ENCODE measurements at places on chromosomes 4 and X. TPM values are rescaled to one million over a fixed set of nuclear protein-coding genes. Genes with fewer than 3 reads are reported as not detected.

- no peak for DNase-seq
These were observed 645 bp upstream of the RAB28 start for GRCh38 chr4:13484749-13485221.

GRCh38 chrX:127888767-127889166 is 163.4 kb downstream of the ACTRT1 start:
- DNase-seq: no peak

- no peak for DNase-seq
These were observed 121.8 kb downstream of the FHIP1A start for GRCh38 chr4:151530783-151531182.

DNA sequence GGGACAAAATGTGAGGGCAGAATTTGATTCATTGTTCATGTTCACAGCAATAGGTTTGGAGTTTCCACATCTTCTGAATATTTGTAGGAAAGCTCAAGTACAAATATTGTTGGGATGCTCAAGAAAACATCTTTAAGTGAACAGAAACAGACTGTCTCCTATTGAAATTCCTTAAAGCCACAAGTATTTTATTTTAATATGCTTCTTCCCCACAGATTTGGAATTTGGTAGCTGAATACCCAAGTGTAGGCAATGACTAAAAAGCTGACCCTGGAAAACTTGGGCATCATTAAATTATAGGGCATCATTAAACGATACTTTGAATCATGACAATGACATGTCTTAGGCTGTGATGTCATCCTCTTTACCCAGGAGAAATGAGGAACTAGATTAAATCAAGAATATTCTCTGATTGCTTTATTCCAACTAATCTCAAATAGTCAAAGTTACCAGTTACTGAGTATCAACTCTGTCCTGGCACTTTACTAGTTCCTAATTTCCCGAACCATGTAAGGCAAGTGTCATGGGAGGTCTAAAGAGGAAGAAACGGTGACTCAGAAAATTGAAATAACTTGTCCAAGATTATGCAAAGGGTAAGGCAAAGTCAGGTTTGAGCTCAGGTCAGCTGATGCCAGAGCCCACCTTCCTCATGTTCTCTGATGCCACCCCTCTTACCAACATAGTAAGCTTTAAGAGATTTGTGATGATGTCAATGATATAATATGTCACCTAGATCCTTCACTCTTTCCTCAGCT is 223.1 kb upstream of the LEF1 start:
- no peak for DNase-seq

GRCh38 chr4:107888237-107888636 is 43.1 kb upstream of the CYP2U1 start:
- DNase-seq: no peak

DNA sequence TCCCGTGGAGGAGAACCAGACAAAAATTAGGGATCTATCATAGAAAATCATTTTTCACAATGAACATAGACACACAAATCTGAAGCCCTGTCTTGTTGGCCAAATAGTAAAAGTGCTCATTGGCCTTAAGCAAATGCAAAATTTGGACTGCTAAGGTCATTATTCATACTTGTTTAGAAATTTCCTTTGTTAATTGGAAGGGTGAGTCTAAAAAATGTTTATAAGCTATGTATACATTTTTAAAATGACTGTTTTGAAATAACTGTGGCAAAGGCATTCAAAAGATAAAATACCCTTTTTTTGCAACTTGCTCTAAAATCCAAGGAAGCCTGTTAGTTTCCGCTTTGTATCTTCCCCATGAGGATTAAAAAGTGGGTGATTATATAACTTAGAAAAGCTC is 195.0 kb downstream of the ZNF330 start:
- DNase-seq: no peak

- DNase-seq: no peak
These were observed 449.8 kb downstream of the C4orf33 start for GRCh38 chr4:129545599-129546278.

- DNase-seq: no peak
These were observed 78.3 kb downstream of the SLC4A4 start for GRCh38 chr4:71417150-71417549.

- no peak for DNase-seq
These were observed 7.6 kb downstream of the MAMLD1 start for GRCh38 chrX:150370589-150371312.

DNA sequence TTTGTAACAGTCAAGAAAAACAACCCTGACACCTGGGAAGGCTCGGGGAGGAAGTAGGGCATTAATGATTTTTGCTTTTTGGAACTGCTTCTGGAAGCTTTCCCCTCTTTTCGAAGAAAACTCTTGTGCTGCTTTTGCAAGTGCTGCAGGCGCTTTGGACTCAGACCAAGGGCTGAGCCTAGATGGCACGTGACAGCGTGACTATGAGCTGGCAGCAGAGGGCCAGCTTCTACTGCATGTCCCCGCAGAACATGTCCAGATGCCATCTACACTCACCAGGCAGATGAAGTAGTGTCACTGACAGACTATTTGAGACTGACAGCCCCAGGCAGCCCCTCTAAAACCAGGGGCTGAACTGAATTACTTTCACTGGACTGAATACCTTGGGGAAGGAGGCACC is 6.2 kb downstream of the NR0B1 start:
- no peak for DNase-seq

- no peak for DNase-seq
These were observed 210.1 kb downstream of the KDR start for GRCh38 chr4:54915276-54915675.

SPACA5 gene
- polyA plus RNA-seq: not detected

PGAM4 gene
- polyA plus RNA-seq: 0.53 TPM

Data from BJ (cell line).